ENCODE measurements at places on chromosomes 4 and X. TPM values are rescaled to one million over a fixed set of nuclear protein-coding genes. Genes with fewer than 3 reads are reported as not detected.

Gene ZFP42
- total RNA-seq = 0.07 TPM

DNA sequence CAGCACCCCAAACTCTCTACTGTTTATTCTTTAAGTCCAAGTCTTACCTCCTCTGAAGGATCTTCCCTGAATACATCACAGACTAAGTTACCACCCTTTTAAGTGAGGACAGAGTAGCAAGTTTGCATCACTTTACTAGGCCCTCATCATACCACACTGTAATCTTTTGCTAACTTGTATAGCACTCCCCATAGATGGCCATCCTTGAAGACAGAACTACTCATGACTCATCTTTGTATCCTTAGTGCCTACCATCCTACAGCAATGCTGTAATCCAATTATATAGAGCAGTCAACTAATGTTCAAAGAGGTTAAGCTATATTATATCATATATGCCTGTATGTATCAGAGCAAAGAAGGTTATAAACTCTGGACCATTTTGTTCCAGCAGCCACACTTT, 101.4 kb downstream of the ADAMTS3 start:
- DNase-seq = no peak

DNA sequence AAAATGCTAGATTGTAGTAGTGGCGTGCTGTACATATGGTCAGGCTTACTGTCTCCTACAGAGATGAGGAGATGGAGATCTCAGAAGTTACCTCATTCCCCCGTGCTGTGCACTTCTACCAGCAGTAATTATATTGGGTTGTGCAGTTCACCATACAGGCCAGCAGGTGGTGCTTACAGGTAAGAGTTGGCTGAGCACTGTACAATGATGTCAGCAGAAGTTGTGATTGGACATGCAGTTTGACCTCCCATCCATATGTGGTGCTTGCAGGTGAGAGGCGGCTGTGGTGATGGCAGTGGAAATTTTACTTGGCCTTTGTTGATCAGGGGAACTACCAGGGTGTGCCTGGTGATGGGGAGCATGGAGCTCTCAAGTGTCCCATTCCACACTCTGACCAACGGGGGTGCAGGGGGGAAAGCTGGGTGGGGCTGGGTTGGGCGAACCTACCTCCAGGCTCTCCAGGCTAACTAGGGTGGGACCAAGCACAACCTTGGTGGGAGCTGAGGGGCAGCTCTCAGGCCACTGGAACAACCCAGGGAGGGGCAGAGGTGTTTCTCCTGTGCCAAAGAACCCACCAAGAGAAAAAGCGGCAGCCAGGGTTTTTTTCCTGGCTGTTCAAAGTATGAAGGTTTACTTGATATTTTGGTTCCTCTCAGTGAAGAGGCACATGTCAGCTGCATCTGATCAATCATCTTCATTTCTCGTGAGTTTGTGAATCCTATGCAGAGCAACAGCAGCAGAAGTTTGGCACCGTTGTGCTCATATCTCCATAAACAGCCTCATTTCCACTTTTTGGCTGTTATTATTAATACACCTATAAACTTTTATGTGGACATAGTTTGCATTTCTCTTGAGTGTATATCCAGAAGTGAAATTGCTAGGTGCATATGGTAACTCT, 73.8 kb upstream of the FREM3 start:
- DNase-seq = peak; percentile 21

DNA sequence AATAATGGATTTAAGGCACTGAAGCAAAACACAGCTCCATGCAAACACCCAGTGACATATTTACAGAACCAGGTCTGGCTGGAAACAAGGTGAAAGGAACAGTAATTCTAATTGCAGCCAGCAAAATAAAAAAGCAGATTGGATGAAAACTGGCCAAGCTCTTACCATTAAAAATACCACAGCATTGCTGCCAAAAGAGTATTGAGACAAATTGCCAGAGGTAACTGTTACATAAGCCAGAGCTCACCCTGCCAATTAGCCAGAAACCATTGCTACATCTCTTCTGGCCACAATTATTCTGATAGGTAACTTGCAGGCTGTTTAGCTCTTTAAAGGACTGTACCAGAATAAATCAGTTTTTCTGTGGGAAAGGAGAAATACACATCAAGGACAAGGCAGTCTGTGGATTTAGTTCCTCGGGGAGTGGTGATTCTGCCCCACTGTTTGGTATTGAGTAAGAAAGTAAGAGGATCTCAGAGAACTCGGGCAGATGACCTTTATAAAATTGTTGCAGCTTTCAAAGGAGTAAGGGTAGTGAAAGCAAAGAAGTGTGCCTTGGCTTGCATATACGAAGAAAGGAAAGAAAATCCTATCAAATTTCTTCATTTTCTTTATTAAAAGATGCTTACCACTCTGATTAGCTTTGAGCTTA, 369.5 kb downstream of the PPP3CA start:
- no peak for DNase-seq

DNA sequence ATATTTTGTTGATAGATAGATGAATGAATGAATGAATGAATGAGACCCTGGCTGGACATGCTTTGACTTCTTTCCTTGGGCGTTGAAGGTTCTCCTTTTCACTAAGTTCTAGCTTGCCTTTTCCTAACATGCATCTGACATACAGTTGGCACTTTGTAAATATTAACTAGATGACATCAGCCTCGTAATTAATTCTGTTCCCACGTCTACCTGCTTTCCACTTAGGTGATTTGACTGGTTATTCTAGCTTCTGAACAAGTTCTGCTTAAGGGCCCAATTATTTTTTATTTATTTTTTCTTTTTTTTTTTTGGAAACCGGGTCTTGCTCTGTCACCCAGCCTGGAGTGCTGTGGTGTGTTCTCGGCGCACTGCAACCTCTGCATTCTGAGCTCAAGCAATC, 13.9 kb upstream of the RASL11B start:
- DNase-seq = no peak

- DNase-seq = no peak
These were observed 1397.6 kb downstream of the FAM133A start for GRCh38 chrX:95071621-95072020.

DNA sequence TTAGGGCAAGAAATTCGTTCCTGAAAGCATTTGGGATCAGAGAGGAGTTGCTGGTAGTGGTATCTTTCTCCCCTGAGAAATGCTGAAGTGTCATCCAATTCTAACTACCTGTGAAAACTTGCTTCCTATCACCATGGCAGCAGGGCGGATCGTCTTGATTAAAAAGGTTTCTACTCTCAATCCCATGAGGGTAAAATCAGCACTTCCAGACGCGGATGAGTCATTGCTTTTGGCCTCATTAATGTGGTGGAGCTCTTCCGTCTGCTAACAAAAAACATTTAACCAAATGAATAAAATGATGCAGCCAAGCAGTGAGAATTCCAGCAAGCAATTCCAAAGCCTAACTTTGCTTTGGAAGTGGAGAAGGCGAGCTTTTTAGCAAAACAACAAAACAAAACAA, 325.6 kb downstream of the CAMK2D start:
- no peak for DNase-seq

GRCh38 chrX:130705591-130705990, 197.4 kb downstream of the ENOX2 start:
- no peak for DNase-seq

Gene REELD1
- not detected for total RNA-seq

Gene CCDC110
- total RNA-seq = not detected

- DNase-seq = no peak
These were observed 33.5 kb upstream of the SPANXD start for GRCh38 chrX:141732031-141732430.

GRCh38 chrX:101478366-101478765, 6.9 kb upstream of the ARMCX4 start:
- no peak for DNase-seq

- DNase-seq = no peak
These were observed 1.5 kb downstream of the CCNG2 start for GRCh38 chr4:77158487-77158861.

Gene PRKG2
- total RNA-seq = 0.43 TPM

Gene FGD1
- 0.28 TPM for total RNA-seq

DNA sequence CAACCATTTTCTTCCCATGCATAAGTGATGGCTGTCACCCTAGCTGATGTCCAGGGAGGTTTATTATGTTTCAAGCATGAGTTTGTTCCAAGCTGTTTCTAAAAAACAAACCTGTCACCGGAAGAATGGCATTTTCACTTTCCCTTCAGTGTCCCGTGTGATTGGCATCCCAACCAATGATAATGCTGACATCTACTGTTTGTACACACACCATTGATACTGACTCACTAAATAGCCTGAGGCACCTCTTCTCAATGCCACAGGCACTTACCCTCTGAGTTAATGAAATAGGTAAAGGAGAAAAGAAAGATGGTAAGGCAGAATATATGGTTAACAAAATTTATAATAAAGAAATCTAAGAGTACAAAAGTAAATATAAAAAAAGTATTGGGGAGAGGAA, 23.1 kb upstream of the VCX2 start:
- no peak for DNase-seq

DNA sequence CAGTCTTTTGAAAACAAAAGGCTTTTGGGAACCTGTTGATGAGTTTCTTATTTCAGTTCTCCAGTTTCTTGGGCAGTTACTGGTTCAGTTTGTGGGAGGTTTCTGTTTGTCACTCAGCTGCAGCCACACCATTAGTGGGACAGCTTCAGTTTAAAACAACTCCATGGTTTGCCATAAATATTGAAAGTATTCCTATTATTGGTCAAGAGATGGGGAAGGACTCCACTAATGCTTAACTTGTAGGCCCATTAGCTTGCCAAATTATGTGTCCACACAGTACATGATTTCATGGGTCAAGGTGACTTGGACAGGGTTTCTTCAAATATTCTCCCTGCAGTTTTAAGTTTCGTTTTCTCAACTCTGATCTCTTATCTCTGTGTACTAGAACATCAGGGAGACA, 15.5 kb upstream of the ASIC5 start:
- no peak for DNase-seq

DNA sequence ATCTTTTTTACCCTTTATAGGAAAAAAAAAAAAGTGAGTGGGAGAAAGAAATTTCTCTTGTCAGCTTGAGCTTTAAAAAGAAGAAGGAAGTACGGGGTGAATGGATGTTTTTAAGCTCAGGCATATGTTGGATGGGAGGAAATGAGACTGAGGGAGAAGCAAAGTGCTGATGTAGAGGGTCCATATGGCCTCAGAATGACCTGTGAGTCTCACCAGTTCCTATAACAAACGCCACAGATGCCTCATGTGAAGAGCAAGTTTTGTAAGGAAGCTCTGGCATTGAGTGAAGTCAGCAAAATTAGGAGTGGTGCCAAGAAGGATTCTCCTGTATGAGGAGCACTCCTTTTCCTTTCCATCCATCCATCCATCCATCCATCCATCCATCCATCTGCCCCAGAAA, 214.6 kb downstream of the PTTG2 start:
- DNase-seq = no peak

Gene USP38
- total RNA-seq = 23.5 TPM

Gene TMPRSS11E
- not detected for total RNA-seq

- no peak for DNase-seq
These were observed 79.4 kb upstream of the ADRA2C start for GRCh38 chr4:3686753-3687152.

DNA sequence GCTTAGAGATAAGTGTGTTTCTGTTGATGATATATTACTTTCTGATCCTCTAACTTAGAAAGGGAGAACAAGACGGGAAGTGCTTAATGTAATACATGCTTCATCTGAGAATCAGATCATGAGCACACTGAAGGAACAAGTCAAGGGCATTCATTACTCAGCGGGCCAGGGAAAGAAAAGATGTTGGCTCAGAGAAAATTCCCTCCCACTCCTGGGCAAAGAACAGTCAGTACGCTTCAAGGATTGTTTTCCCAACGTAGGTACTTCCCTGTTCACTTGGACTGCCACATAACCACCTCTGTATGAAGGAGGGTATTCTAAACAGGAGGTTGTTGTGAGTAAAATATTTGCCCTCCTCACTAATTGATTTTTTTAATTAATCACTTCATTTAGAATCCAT, 374.5 kb upstream of the FMR1 start:
- DNase-seq = no peak

Gene CLRN2
- not detected for total RNA-seq

DNA sequence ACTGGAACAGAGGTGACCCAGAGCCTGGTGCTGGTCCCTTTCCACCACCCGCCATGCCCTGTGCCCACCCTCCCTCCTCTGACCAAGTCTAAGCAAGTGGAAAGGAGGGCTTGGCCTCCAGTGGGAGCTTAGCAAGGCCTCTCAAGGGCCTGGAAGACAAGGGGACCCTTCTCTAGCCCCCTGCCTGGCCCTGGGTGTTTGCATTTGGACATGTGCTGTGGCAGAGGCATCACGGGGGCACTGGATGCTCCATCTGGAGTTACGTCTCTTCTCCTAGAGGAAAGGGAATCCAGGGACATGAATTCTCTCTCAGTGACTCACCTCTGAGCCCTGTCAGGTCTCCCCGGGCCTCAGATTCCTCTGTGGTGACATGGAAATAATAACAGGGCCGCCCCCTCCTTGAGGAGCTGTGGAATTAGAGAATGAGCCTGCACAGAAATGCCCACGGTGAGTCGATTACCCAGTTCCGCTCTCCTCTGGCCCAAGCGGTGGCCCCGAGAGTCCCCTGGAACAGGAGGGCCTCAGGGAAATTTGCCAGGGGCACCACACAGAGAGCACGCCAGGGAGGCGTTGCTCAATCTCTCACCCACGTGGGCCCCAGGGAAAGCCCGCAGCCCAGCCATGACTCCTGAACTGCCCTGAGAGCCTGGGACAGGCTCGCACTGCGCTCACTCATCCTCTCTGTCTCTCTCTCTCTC, 189.6 kb downstream of the BCOR start:
- no peak for DNase-seq

Gene SHROOM4
- total RNA-seq = not detected

Gene PDZD4
- 0.91 TPM for total RNA-seq

- no peak for DNase-seq
These were observed 41.8 kb upstream of the VEGFC start for GRCh38 chr4:176834531-176834930.

DNA sequence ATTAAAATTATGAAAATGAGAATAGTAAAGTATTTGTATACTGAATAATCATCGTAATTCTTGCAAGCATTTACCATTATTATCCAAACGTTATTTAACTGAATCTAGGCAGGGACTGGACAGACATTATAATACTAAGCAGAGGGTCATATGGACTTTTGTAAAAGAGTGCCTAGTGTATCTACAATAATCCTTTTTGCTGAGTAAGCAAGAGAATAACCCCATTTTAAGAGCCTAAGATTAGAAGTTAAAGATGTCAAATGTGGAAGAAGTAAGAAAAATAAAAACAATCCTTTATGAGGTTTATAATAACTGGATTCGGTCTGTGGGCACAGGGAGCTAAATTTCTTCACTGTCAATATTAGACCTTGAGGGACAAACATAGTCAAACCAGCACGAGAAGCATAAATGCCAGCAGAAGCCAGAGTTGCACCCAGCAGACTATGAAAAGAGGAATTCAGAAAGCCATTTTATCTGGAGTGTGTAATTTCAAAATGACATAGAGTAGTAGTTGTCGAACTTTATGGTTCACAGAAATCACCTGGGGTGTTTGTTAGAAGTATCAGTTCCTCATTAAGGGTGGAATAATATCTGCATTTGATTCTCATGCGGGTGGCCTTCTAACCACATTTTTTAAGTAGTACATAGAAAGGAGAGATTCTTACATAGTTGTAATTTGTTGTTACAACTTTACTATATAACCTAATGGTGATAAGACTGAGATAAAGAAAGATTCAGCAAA, 39.7 kb upstream of the DCLK2 start:
- DNase-seq = no peak

Gene IL13RA2
- not detected for total RNA-seq

Gene ATP1B4
- not detected for total RNA-seq

- DNase-seq = no peak
These were observed 8.9 kb downstream of the FHIP1A start for GRCh38 chr4:151417766-151418376.
